ENCODE measurements at places on chromosomes 7 and 10. TPM values are rescaled to one million over a fixed set of nuclear protein-coding genes. Genes with fewer than 3 reads are reported as not detected.

- no peak for DNase-seq
These were observed 7.0 kb upstream of the NDST2 start for GRCh38 chr10:73818402-73818801.

GRCh38 chr7:23334482-23335056 lies 35.4 kb downstream of the MALSU1 start:
- no peak for DNase-seq

FAM237B gene
- not detected for total RNA-seq

DNA sequence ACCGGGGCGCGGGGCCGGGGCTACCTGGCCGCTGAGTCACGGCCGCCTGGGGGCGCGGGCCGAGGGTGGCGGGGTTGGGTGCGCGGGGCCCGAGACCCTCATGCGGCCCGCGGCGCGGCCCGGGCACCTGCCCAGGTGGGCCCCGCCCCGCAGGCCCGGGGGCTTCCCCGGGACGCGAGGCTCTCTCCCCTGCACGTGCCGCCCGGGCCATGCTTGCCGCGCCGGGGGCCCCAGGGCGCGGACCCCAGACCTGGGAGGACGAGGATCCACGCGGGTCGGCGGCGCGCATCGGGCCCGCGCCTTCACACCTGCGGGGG lies 402 bp downstream of the MAFK start:
- DNase-seq: no peak

DNA sequence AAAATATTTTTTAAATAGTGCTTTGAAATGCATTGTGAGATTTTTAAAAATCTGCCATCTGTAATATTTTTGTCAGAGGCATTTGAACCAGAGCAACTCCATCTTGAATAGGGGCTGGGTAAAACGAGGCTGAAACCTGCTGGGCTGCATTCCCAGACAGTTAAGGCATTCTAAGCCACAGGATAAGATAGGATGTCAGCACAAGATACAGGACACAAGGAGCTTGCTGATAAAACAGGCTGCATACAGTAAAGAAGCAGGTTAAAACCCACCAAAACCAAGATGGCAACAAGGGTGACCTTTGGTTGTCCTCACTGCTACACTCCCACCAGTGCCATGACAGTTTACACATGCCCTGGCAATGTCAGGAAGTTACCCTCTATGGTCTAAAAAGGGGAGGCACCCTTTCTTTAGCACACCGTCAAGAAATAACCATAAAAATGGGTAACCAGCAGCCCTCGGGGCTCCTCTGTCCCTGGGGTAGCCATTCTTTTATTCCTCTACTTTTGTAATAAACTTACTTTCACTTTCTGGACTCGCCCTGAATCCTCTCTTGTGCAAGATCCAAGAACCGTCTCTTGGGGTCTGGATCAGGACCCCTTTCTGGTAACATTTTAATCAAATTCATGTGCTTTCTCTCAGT lies 273.7 kb downstream of the SEMA3D start:
- DNase-seq: no peak

CPA2 gene
- total RNA-seq: not detected

DNA sequence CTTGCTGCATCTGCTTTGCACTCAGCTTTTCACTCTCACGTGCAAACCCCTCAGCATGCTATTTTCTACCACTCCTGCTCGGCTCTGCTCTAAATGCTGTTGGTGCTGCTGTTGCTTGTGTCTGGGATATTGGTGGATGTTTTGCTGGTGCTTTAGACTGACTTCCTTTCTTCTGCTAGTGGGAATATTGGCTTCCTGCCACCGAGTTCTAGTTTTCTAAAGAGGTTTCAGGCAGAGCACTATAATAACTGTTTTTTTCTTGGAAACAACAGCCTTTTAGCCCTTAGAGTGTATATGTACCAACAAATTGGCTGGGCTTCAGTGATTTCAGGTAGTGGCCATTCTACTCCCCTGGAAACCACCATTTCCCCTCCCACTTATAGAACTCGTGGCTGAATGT lies 27.8 kb downstream of the TMEM236 start:
- DNase-seq: no peak

DNA sequence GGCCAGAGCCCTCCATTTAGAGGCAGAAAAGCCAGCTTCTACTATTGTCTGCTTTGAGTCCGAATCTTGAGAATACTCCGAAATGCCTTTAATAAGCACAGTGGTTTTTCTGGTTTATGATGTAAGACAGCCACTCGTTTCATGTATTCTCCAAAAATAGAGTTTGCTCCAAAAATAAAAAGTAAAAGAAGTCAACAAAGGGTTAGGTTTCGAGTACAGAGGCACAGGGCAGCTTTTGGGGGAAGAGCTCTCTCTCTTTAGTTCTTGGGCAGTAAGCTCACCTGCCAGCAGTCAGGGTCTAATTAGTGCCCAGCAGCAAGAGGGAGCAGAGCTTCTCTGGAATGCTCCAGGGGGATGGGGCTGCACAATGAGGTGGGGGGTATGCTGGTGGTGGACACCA lies 20.2 kb downstream of the CREB3L2 start:
- no peak for DNase-seq

DNA sequence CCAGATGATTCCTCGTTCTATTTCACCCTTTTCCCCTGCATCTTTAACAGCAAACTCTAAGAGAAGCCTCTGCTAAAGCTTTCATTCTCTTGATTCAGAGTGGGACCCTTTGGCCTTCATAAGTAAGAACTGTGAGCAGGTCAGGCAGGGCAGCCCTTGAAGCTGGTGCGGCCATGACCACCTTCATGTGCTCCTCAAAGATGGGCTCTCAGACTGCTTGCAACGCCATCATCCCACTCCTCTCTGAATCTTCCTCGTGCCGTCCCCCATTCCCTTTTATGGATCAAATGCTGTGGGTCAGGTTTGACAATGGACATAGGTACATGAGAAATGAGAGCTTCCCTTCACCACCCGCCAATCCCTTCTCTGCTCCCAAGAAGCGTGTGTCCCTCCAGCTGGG lies 207.4 kb downstream of the TCF7L2 start:
- DNase-seq: no peak

ASB10 gene
- total RNA-seq: 11.6 TPM

- no peak for DNase-seq
These were observed at the start of gene VWA2 for GRCh38 chr10:114239117-114239993. VWA2 (plus strand) TSS chr10:114239254; CDS start chr10:114248714, 9,460 bp downstream.

DNA sequence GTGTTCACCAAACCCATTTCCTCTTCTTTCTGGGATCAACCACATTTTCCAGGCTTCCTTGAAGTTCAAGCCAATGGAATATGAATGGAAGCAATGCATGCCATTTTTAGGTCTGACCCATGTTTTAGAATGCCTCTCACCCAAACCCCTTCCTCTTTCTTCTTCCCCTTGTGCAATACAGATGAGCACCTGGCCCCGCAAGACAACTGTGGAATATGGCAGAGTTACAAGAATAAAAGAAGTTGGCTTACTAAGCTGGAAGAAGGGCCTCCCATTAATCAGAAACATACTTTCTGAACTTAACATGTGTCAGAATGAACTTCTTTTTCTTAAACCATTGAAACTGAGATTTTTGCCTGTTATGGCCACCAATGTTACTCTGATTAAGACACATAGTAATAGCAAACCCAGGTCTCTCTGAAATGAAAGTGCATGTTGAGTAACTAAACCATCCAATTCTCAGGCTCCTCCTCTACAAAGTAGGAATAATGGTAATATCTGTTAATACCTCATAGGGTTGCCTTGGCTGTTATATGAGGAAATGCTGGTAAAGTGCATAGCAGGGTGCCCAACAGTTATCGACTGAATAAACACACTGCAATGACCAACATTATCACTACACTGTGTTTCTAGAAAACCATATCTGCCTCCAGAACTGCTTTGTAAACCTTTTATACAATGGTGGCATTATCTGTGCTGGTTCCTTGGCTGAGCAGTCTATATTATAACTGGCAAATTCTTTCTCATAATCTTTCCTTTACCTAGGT lies 382.2 kb upstream of the NRP1 start:
- DNase-seq: no peak

DNA sequence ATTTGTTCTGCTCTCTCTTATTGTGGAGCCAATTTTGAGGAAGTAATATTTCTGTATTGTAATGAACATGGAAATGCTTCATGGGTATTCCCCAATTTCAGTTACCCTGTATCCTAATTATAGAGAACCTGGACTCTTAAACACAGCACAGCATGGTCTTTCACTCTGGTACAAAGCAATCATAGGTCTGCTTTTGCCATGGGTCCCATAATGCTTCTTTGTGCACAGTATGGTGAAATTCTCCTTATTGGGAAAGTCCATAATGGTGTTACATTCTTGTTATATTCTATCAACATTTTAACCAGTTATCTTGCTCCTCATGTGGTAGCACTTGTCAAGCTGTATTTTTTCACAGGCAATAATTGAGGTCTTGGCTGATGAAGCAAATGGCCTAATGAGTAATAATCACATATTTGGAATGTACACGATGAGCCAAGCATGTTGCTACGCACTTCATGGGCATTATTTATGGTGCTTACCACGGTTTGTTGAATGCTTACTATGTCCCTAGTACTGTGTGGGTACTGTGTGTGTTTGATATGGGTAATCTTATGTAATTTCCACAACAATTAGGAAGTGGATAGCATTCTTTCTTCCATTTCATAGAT lies 42.9 kb downstream of the PRKG1 start:
- DNase-seq: no peak

DNA sequence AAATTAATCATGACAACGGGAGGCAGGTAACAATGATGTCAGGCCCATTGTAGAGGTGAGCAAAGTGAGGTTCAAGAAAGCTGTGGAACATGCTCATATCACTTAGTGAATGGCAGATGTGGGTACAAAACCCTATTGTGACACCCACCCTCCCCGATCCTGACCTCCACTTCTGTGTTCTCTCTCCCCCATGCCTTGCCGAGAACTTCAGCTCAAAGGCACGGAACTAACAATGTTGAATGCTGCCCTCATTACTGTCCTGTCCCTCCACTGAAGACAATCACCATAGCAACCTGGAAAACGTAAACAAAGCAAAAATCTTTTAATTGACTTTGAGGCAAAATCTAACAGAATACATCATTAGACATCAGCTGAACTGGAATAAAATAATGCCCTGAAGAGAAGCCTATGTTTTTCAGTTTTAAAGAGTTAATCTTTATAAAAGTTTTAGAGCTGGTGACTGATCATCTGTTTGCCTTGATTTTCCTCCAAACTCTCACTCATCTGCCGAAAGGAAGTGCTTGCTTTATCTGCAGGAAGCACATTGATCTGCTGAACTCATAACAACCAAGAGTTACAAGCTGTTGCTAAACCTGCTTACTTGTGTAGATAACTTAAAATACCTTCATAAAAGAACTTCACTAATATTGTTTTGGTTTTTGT lies 133.6 kb downstream of the CUBN start:
- no peak for DNase-seq

DNA sequence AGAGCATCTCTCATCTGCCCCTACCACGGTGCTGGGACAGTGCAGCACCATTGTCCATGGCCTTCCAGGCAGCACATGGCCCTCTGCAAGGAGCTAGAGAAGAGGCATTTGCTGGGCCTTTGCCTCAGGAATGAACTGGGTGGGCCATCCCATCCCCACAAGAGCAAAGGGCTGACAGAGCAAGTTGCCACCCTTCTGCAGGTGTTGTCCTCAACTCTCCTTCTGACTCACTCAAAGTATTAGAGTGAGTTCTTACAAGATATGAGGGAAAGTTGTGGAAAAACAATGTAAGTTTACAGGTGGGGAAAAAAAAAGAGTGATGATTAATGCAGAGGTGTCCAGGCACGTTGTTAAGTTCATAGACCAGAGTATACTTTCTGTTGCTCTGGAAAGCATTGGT lies 261.2 kb downstream of the SKIDA1 start:
- no peak for DNase-seq

NUDT13 gene
- 0.90 TPM for total RNA-seq

GRCh38 chr10:72637398-72637857 lies 11.5 kb upstream of the MICU1 start:
- DNase-seq: peak; percentile 78

NEURL1 gene
- not detected for total RNA-seq

- DNase-seq: no peak
These were observed 14.6 kb upstream of the ZSCAN21 start for GRCh38 chr7:100034871-100035510.

- no peak for DNase-seq
These were observed 287.6 kb downstream of the TWIST1 start for GRCh38 chr7:18829858-18830285.

GRCh38 chr10:60041489-60042133 lies 135.3 kb upstream of the CCDC6 start:
- no peak for DNase-seq

DNA sequence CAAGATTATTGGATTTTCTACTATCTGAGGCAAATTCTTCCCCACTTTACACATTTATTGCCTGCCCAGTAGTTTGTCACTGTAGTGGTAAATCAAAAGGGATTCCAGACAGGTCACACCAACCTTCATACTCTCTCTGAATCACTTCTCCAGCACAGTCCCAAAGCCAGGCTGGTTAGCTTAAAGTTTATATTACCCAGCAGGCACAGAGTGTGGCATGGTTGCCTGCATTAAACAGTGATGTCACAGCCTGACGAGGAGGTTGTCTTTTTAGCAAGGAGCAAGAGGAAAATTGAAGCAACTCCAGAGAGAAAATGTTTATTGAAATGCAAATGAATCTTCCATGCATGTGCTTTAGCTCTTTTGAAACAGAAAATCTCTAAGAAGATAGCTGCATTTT lies 375.5 kb upstream of the CELF2 start:
- DNase-seq: no peak

GRCh38 chr7:27793780-27794179 lies 53.8 kb downstream of the TAX1BP1 start:
- DNase-seq: no peak

AKR1C2 gene
- total RNA-seq: 23.6 TPM

- no peak for DNase-seq
These were observed 2.1 kb upstream of the NDUFB8 start for GRCh38 chr10:100531761-100532160.

DNA sequence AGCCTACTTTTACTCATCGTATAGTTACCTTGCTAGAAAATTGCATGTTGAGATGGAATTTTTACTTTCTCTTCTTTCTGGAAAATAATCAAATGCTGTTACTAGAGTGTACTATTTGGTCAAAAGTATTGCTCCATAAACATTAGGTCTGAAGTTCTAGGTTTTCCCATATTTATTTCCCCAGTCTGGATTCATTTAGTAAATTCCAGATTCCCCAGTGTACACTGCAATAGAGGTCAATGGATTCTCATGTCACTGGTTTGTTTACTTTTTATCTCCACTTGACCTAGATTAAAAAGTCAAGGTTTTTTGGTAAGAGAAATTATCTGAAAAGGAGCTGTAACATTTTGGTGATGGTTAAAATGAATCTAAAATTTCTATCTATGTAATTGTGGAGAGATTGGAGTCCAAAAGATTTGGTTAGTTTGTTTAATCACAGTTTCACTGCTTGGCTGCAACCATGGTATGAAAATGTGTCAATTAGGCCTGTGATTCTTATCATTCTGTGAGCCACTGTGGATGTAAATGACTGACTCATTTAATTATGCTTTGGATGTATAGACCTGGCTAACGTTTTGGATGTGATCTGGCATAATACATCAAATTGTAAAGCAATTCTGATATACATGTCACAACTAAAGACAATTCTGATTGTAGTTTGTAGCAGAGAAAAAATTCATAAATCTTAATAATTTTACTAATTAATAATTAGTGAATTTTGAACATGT lies 32.7 kb upstream of the STEAP4 start:
- DNase-seq: no peak

TFAM gene
- total RNA-seq: 15.1 TPM
